GM12891 (cell line): ENCODE measurements at places on chromosomes 11 and 22.

DNA sequence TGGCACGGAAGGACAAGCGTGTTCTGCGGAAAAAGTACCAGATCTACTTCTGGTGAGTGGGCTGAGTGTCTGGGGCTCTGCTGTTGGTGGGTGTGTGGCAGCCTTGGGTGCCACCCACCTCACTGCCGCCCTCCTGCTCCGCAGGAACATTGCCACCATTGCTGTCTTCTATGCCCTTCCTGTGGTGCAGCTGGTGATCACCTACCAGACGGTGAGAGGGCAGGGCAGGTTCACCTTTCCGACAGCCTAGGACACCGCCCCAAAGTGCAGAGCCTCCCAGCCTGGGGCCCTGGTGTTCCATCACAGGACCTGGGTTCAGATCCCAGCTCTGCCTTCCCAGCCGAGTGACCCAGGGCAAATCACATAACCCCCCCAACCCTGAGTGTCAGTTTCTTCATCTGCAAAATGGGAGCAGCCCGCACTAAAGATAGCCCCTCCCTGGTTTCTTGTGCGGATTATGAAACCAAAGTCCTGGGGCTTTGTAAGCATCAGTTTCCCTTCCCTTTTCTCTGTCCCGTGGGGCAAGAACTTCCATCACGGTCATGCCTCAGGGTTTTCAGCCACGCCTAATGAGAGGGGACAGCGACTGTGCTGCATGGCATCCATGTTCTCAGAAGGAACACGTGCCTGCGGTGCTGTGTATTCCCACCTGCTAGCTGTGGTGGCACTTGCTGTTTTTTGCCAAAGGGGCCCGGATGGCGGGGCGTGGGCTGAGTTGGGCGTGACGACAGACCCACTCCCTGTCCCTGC, 9.8 kb upstream of the TAGLN start:
- no peak for DNase-seq

DNA sequence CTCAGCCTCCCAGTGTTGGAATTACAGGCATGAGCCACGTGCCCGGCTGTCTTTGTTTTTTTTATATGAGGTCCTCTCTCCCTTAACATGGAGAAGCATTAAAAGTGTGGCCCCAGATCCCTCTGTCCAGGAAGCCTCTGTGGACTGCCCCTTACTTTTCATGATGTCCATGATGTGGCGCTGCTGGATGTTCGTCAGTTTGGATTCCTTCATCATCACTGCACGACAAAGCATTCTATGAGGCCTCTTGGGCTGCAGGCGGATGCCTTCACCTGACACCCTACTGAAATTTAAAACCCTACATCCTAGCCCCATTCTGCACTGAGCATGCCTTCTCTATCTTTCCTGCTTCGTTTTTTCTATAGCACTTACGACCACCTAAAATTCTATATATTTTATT, 2.1 kb downstream of the C22orf23 start:
- no peak for DNase-seq

GRCh38 chr11:93287434-93287833, 43.1 kb upstream of the DEUP1 start:
- no peak for DNase-seq

GRCh38 chr11:27274854-27275395, 88.1 kb downstream of the CCDC34 start:
- no peak for DNase-seq

DNA sequence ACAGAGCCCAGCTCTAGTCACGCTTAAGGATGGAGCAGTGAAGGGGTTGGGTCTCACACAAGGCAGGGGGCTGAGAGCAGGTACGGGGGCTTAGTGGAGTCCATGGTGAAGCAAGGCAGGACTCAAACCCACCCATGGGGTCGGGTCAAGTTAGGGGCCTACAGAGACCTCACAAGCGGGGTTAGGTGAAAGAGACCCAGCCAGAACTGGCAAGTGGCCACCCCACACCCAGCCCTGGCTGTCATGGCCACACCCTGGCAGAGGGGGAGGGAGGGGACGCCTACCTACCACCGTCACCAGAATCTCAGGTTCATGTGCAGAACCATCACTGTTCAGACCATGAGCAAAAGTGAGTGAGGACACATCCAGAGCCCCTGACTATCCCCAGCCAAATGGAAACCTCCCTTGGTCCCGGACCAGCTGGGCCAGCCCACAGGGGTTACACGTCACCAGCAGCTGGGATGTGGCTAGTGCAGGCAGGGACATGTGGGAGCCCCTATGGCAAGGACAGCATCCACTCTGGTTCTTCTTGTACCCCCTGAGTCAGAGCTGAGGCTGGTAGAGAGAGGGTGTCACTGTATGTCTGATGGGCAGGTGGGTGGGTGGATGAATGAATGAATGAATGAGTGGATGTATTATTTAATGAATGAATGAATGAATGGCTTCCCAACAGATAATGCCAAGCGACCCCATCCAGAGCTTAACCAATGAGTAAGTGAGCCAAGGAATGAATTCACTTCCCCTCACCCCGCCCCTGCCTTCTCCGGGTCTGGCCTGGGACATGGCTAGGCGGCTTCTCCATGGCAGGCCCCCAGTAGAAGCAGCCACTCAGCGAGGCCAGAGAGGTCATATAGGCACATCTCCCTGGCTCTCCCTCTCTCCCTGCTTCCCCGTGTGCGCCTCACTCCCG, 681.6 kb downstream of the TBC1D22A start:
- DNase-seq = no peak

- DNase-seq = no peak
These were observed 23.3 kb upstream of the RELA start for GRCh38 chr11:65685981-65686380.

DNA sequence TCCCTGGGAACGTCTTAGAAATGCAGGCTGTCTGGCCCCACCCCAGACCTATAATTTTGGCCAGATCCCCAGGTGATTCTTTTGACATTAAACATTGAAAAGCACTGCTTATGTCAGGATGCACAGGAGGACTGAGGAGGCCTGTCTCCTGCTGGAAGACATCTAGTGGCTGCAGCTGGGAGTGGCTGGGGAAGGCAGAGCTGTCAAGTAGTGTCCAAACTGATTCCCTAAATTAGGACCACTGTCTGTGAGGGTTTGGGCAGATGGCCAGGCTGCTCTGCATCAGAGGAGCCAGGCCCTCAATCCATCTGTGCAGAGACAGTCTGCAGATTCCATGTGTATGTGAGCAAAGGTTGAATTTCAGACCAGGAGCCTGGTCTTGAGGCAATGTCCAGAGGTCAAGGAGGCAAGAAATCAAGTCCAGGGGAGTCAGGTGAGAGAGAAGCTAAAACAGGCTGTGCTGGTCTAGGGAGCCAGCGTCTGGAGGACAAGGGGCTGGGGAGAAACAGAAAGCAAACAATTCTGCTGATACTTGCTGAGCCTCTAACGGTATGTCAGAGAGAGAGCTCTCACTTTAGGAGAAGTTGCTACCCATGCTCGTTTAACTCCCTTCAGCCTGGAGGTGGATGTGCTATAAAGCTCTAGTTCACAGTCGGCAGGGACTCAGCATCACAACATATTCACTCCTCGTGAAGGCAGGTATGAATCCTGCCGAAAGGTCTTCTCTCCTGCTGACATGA, 15.3 kb upstream of the SYTL2 start:
- DNase-seq = peak; percentile 13

DNA sequence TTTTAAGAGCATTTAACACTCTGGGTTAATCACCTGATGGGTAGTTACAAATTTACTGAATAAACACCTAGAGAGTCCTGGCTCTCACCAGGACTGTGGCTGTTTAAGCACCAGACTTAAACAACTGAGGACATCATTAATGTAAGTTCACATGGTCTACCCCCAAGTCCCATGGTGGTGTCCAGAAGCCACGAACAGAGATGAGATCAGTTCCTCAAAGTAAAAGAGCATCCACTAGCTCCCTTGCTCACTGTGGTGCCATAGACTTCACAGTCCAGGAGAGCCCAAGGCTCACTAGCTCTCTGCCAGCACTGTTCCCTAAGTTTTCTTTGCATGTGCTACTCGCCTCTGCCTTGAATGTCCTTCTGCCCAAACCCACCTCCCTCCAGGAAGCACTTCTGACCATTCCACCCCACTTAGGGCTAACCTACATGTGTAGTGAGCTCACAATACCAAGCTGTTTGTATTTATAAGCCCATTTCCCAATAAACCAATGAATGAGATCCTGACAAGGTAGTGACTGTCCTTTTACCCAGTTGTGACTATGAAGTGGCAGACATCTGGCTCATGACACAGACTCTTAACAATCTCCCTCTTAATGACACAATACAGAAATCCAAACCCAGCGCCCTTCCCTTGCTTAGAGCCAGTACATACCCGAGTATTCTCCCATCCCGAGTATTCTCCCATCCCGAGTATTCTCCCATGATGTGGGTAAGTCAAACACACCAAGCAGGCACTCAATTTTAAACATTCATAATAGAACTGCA, 15.7 kb downstream of the NAP1L4 start:
- DNase-seq = no peak

DNA sequence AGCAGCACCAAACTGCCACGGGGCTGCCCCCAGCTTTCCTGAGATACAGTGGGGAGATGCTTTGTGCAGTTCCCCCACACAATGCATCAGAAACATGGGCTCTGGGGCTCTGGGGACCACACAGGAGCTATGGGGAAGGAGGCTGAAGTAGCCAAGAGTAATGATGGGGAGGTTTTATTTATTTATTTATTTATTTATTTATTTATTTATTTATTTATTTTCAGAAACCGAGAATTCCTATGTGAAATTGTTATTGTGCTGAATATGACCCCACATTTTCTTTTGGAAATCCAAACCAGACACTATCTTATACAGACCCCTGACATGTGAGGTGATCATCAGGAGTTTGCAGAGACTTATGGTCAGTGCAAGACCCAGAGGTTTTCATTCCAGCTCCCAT, 84.4 kb downstream of the MTNR1B start:
- no peak for DNase-seq

DNA sequence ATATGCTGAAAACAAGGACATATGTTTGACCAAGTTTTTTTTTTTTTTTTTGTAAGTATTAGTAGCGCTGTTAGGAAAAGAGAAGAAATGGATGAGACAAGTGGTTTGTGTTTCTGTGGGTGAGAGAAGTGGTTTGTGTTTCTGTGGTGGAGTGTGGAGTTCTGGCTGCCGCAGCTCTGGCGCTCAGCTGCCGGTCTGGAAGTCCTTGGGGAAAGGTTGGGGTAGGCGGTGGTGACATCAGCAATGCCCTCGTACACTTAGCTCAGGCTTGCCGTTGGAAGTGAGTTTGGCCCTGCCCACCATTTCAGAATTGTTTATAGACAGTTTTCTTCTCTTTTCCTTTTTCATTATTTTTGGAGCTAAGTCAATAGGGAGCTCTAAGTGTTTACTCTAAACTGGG, 116.6 kb downstream of the TBC1D22A start:
- no peak for DNase-seq

DNA sequence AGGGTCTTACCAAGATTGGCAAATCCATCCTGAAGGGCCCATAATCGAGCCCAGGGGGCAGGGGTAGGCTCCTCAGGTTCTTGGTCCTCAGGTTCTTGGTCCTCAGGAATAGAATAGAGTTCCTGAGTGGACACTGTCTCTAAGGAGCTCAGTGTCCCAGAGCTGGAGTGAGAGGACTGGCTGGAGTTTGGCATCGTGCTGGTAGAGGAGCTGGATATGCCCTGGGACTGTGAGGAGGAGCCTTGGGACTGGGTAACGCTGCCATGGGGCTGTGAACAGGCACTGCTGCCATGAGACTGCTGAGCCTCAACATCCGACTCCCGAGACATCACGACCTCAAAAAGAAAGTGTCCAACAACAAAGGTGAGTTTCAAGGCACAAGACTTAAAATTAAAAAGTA, 7.2 kb downstream of the CHEK2 start:
- DNase-seq = no peak

DNA sequence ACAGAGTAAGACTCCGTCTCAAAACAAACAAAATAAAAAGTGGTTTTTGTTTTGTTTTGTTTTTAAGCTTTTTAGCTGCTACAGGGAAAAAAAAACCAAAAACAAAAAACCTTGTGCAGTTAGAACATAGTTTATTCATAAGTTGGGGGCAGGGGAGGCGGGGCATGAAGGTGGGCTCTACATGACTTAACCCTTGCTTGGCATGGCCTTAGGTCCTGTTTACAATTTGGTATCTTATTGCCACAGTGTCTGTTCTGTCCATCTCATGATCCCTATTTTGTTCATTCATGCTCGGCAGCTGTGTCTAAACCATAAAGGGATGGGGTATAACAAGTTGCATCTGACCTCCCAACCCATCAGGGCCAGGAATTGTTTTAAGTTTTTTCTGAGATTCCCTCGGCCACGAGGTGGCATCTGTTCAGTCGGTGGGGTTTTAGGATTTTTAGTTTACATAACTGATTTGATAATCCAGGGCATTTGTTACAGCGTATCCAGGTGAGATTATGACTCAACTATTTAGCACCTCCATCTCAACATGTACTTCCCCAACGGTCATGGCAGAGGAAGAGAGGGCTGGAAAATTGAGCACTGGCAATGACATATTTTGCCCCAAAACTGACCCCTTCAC, 6.9 kb downstream of the AP5B1 start:
- DNase-seq = no peak

DNA sequence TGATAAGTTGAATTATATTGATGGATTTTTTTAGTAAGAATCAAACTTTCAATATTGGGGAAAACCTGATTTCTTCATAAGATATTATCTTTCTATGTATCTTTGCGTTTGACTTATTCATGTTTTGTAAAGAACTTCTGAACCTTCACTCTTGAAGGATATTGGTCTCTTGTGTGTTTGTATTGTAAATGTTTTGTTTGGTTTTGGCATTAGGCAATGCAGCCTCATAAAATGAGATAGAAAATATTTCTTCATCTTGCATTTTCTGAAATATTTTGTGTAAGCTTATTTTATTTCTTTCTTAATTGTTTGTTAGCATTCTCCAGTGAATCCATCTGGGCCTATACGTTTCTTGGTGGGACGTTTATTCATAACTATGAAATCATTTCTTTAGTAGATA, 271.9 kb downstream of the RAB38 start:
- DNase-seq = no peak

DNA sequence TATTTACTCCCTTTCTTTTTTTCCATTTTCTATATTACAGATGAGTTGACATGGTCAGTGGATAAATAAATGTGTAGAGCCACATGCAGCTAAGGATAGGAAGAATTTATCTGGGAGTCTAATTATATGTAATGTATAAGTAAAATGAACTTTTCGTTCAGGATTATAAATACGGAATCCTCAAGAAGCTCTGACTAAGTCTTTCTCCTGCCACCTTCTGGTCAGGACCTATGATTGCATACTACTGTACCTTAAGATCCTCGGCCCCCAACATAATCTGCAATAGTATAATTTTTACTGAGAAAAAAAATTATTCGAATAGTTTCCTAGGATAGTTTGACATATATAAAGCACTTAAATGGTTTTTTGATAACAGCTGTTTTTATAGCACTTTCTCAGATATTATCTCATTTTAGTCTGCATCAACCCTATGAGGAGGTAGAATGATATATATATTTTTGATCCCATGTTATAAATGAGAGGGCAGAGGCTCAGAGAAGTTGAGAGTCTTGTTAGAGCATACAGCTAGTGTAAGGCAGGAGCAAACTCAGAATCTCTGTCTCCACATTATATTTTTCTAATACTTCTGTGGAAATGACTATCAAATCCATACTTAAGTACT, 36.1 kb downstream of the CCDC90B start:
- DNase-seq = no peak

GRCh38 chr11:83033972-83034672, 37.6 kb downstream of the RAB30 start:
- no peak for DNase-seq
